Hippocampal formation (tissue), 2 donors: ENCODE measurements at places on chromosomes 1 and 21.

DNA sequence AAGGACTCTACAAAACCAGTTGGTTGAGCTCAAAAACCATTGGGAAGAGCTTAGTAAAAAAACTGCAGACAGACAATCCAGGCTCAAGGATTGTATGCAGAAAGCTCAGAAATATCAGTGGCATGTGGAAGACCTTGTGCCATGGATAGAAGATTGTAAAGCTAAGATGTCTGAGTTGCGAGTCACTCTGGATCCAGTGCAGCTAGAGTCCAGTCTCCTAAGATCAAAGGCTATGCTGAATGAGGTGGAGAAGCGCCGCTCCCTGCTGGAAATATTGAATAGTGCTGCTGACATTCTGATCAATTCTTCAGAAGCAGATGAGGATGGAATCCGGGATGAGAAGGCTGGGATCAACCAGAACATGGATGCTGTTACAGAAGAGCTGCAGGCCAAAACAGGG, 104.0 kb upstream of the BMP8A start:
- DNase-seq, result no peak

GRCh38 chr1:218585511-218586184, 240.5 kb downstream of the TGFB2 start:
- no peak for DNase-seq

DNA sequence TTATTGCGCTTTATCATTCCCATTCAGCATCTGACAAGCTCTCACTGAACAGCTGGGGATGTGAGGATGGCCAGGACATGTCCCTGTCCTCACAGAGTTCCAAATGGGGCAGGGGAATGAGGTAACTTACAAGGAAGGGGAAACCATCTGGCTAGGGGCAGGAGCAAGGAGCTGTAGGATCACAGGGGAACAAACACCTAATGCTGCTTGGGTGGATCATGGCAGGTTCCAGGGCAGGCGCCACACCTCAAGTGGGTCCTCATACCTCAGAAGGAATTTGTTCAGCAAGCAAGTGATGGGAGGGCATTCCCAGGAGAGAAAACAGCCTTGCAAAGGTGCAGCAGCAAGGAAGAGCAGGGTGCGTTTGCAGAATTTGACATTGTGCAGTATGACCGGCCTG, 35.1 kb upstream of the GRIK3 start:
- no peak for DNase-seq

- DNase-seq, result no peak
Measured at GRCh38 chr21:45818276-45818903, 163.2 kb upstream of the COL6A1 start.

DNA sequence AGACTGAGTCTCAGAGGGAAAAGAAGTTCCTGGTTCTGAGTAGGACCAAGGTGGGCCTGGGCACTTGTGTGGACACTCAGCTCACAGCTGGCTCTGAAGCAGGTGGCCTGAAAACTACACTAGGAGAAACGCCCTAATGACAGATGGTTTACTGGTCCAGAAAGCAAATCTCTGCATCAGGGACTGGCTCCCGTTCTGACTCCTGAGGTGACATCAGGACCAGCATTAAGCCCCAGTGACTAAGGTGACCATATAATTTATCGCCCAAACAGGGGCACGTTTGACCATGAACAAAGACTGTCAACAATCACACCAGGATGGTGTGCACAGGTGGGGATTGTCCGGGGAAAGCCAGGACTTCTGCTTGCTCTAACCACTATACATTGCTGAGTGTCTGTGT, 12.2 kb upstream of the CD34 start:
- DNase-seq, result no peak

DNA sequence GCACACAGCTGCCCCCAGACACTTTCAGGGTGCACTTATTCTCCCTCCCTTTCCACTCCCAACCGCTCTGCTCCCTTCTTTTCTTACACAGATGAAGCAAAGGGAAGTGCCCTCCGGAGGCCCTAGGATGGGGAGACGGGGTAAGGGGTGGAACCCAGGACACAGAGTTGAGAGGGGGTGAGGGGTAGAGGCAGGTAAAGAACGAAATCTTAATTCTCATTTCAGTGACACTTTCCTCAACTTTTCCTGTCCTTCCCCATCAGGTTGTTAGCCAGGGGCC, 12.8 kb downstream of the PLEKHO1 start:
- DNase-seq, result no peak

DNA sequence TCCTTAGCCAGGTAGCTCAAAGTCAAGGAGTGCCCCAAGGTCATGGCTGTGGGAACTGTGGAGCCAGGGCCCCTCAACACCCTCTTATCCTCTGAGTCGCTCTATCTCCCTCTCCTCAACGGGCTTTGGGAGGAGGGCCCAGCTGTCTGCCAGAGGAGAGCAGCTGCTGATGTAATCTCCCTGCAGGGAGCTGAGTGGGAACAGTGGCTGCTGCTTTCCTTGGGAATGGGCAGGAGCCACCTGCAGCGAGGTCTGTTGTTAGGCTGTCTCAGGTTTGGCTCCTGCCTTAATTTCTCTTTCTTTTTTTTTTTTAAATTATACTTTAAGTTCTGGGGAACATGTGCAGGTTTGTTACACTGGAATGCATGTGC, 58.8 kb upstream of the MAP1LC3C start:
- no peak for DNase-seq

- DNase-seq, result no peak
Measured at GRCh38 chr1:36475341-36475740, 7.4 kb downstream of the CSF3R start.

- DNase-seq, result no peak
Measured at GRCh38 chr1:109884242-109884891, 26.3 kb upstream of the CSF1 start.

GRCh38 chr1:54221867-54222484, 22.0 kb downstream of the MRPL37 start:
- DNase-seq, result no peak
